ENCODE measurements at places on chromosomes 7 and 10.

DNA sequence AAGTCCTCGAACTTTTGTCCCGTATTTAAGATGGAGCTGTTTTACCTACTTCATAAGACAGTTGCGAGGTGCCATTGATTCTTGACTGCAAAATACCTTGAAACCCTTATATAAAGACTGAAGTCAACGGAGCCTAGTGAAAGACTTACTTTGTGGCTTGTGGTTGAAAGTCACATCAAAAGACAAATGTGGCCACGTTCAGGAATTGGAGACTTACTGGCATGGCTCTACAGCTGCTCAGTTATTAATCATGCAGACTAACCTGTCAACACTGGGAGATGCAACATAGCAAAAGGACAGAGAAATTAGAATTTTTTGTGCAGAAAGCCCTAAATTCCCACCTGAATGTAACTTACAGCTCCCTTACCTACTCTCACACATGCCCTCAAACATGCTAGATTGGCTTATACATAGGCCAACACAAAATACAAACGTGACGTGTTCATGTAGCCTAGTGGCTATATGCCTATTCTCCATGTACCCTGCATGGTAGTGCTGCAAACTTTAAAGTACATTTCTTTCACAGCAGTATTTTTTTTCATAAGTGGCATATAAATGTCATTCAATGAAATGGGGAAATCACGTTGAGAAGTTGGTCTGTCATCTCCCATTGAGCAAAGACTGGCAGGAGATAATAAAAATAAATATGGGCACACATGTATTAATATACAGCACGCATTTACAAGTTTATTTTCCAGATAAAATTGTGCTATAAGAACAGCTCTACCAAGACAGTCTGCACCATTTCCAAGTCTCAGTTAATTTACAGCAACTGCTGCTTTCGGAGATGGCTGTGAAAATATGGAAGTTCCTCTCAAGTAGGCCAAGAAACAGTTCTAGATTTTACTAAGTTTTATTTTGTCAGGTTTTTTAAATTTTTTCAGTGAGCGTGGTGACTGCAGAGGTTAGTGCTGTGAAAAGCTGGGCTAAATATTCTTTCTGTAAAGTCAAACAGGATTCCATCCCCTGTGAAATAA, 170.4 kb upstream of the C7orf33 start:
- no peak for DNase-seq

GRCh38 chr10:106198275-106198674, 966.2 kb downstream of the SORCS1 start:
- DNase-seq = no peak

DNA sequence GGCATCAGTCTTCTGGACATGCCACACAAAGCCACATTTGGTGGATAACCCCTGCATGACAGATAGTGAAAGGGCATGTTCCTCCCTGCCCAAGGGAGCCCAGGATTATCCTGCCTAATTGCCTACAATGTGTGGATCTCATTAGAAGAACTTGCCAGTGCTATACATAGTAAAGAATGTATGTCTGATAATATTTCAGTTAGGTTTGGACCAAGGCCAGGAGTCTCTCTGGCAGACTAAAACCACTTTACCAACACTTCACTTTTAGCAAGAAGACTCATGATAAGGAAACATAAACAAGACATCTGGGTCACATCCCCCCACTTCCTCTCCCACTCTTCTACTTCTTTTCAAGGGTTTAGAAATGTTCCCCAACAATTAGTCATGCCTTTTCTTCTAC, 196.7 kb downstream of the MTERF1 start:
- DNase-seq = no peak

DNA sequence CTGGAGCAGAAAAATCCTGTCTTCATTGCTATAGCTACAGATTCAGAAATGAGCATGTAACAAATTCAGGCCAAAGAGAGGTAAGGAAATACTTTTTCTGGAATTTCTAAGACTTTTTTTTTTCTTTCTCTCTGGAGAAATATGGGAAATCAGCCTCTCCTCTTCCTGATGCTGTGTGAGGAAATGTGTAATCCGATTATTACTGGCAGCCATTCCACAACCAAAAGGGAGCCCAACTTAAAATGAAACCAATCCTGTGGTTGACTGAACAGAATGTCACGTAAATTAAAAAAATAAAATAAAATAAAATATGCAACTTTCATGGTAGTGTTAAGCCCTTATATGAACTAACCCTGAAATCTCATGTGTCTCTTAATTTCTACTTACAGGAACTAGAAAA, 10.7 kb upstream of the POT1 start:
- no peak for DNase-seq

GRCh38 chr7:153070141-153070540, 310.6 kb downstream of the ACTR3B start:
- no peak for DNase-seq

DNA sequence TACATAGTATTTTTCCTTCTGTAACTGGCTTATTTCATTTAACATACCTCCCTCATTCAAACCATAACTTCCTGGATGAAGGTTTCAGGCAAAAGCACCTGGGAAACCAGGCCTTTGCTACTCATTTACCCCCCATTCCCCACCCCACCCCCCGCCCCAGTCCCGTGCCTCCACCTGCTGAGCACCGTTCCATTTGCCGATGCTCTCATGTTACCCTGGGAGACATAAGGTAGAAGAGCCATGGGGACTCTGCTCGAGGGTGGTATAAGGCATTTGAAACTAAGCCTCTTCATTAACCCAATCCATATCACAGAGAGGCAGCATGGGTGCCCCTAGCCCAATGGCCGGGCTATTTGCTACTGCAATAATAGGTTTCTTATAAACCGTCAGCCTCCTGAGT, 22.2 kb upstream of the MCM10 start:
- DNase-seq = no peak

- no peak for DNase-seq
Observed at GRCh38 chr7:2237109-2237602, 4.4 kb upstream of the MAD1L1 start.

GRCh38 chr7:11188529-11189310, 215.0 kb downstream of the PHF14 start:
- DNase-seq = no peak

- DNase-seq = no peak
Observed at GRCh38 chr10:2130705-2131305, 393.5 kb upstream of the ADARB2 start.

DNA sequence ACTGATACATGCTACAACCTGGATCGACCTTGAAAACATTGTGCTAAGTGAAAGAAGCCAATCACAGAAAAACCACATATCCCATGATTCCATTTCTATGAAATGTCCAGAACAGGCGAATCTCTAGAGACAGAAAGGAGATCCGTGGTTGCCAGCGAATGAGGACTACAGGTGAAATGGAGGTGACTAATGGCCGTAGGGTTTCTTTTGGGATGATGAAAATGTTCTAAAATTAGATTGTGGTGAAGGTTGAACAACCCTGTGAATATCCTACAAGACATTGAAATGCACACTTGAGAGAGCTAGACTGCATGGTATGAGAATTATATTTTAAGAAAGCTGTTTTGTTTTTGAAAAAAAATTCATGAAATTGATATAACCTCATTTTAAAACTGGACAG, 188.5 kb upstream of the PLXNA4 start:
- no peak for DNase-seq

GRCh38 chr10:86688398-86688921, 20.1 kb downstream of the LDB3 start:
- peak; percentile 43 for DNase-seq

GRCh38 chr10:7853226-7853842, 35.0 kb downstream of the TAF3 start:
- no peak for DNase-seq

DNA sequence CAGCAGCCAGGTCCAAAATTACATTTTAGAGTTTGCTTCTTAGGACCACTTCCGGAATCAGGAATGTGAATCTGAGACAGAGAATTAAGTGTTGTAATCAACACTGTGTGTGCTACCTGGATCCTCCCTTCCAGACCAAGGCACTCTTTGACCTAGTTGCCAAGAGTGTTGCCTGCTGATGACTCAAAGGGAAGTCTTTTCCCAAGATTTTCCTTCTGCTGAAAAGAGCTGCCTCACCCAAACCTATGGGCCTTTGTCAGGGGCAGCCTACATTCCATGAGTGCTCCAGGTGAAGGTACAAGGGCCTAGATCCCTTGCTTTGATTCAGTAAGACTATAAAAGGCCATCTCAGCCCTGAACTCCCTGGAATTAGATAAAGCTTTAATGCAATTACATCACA, 712.5 kb upstream of the ANKRD30A start:
- DNase-seq = no peak

- no peak for DNase-seq
Observed at GRCh38 chr7:99531354-99531765, 20.6 kb downstream of the FAM200A start.

- no peak for DNase-seq
Observed at GRCh38 chr7:27109466-27110185, 7.1 kb upstream of the HOXA2 start.

GRCh38 chr10:42556931-42557330, 81.4 kb downstream of the ZNF33B start:
- DNase-seq = no peak

DNA sequence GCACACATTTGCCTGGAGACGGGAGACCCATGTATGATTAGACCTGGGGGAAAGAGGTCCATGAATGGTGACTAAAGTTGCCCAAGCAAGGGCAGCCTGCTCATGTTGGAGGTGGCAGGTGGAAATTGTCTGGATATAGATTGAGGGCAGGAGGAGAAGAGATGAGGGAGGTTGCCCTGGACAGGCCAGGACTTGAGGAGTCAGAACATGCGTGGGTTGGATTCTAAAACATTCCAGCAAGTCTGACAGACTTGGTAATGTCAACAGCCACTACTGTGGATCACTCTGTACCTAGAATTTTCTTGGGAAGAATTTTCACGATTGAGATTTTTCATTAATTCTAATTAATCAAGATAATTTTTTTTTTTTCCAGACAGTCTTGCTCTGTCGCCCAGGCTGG, 19.1 kb upstream of the SVOPL start:
- DNase-seq = no peak

DNA sequence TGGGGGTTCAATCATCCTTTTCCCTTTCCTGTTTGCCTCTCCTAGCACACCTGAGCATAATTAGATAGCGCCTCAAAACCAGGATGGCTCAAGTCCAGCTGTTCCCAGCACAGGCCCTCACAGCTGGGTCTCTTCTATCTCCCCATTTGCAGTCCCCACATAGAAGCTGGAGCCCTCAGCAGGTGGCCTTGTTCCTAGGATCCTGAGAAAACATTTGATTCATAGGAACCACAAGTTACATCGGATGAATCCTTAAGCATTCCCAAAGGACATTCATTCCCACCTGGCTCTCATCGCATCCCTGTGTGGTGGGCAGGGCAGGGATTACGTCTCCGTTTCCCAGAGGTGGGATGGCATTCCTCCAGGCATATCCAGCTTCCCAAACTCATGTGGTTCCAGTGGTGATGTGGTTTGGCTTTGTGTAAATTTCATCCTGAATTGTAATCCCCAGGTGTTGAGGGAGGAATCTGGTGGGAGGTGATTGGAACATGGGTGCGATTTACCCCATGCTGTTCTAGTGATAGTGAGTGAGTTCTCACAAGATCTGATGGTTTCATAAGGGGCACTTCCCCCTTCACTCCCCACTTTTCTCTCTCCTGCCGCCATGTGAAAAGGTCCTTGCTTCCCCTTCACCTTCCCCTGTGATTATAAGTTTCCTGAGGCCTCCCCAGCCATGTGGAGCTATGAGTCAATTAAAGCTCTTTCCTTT, 49.8 kb upstream of the LEP start:
- DNase-seq = no peak

- DNase-seq = no peak
Observed at GRCh38 chr7:155832581-155832981, 20.3 kb upstream of the SHH start.

DNA sequence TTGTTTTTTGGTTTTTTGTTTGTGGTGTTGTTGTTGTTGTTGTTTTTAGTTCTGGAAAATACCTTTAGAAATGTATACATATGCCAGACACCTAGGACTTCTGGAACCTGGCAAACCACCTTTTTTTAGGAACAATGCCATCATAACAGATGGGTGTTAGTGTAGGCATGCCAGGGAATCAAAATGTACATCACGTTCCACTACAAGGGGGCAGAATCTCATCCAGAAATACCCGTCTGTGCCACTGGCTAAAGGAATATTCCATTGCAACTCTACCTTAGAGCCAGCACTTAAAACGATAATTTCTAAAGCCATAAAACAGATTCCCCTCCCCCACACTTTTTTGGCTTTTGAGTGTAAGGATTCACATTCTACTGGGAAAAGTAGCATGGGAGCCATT, 239.8 kb downstream of the ETV1 start:
- DNase-seq = no peak

DNA sequence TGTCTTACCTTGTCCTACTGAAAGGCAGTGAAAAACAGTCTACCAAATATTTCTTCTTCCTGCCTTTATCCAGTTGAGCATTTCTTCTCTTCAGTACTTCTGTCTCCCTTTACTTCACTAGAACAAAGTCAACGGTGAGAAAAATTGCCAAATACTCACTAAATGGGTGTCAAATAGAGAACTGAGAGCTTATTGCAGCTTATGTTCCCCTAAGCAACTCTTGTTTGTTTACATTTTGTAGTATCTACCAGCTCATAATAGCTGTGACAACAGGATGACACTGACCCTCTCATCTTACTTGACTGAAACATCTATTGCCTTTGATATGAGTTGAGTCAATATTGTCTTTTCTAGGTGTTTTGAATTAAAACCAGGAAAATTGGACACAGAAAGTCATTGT, 327.9 kb upstream of the SORCS1 start:
- no peak for DNase-seq

- peak; percentile 65 for DNase-seq
Observed at GRCh38 chr10:73956476-73957359, 41.2 kb upstream of the VCL start.

DNA sequence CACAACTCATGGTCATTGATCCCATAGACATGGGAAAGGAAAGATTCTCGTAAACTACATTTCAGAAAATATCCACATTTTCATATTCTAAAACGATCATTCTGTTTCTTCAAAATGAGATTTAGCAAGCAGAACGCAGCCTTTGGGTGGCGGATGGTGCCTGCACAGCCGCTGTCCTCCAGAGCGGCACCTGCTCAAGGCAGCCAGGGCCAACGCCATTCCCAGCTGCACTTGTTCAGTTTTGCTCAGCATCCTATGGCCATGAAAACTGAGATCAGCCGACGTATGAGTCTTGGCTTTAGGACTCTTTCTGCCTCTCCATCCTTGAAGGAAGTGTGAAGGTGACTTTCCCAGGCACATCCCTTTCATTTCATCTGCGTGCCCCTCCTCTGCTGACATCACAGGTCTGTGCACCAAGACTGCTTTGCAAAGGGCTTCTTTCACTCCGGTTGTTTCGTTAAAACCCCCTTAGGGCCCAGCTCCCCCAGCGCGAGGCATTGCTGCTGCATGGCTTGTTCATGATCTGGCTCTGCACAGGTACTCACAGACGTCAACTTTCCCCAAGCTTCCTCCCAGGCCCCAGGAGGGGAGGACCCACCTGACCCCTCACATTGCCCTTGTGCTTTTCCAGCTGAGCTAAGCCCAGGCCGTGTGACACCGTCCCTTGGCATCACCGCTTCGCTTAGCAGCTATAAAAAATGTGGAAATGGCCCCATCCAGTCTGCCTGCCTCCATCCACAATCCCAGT, 37.2 kb downstream of the TCERG1L start:
- no peak for DNase-seq

DNA sequence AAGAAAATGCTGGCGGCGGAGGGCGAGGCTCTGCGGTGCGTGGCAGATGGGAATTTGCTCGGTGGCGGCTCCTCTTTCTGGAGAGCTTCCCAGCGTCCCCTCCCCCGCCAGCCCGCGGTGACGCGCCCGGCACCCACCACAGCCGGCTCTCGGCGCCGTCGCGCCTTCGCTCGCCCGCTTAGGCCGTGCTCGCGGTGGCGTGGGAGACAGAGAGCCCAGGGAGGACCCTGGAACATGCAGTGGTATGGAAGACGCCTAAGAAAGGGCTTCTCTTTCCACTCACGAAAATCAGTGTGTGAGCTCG, 576 bp upstream of the CSGALNACT2 start:
- DNase-seq = peak; percentile 45

Data from large intestine (tissue), 12 donors.